NCI-H510A treated with DMSO at 0.1 percent for 48 hours (cell line): ENCODE measurements at places on chromosomes 2 and 18.

GRCh38 chr2:1692342-1692741 is 52.0 kb downstream of the PXDN start:
- DNase-seq: no peak

GRCh38 chr2:233029321-233029720 is 3.2 kb upstream of the NEU2 start:
- no peak for DNase-seq

DNA sequence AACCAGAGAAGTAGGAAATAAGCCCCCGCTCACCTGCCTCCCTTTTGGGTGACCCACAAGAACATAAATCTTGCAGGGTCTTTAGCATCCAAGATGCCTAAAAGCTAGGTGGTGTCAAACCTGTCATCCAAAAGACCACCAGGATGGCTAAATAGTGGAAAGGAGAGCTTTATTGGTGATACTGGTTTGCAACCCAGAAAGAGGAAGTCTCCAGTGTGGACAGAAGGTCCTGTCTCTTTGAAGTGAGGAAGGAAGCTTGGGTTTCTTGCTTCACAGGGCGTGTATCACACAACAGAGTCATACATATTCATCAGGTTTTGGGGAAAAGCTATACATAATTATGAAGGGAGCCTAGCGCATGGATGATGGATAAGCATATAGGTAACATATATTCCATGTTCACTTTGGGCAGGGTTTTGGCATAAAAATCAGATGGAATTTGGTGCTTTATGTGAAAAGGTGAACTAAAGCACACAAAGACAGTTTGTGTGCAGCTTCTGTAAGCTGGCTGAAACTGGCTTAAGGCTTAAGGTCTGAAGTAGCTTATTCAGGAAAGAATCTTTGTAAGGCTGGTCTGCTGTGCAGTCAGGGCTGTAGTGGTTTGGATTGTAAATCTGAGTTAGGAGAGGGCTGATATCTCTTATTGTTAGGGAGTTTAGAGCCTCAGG is 102.2 kb upstream of the MSH2 start:
- DNase-seq: no peak

GRCh38 chr2:135798762-135799161 is 38.2 kb downstream of the LCT start:
- no peak for DNase-seq

DNA sequence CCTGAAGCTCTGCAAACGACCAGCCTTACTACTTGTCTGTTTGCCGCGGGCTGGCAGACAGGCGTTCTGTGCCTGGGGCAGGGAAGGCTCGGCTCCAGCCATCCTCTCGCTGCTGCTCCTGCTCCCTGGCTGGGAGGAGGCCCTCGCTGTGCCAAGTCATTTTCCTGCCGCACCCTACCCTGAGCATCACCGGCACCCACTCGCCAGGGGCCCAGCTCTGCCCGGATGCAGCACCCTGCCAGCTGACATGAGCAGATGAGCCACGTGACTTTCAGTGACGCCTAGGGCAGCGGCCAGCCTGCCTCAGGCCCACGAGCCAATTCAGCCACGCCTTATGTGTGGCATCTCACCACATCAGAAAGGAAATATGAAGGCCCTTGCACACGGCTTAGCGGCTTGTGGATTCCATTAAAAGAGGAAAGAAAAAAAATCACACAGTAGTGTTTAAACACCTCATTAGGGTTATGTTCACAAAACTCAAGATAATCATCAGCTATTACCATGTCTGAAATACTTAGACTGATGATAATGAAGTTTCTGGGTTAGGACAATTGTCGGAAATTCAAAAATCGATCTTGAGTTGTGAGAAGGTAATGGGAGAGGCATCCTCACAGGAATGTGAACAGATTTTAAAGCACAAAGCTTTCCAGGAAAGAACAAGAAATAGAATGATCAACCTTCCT is 250.5 kb downstream of the TWIST2 start:
- DNase-seq: no peak

DNA sequence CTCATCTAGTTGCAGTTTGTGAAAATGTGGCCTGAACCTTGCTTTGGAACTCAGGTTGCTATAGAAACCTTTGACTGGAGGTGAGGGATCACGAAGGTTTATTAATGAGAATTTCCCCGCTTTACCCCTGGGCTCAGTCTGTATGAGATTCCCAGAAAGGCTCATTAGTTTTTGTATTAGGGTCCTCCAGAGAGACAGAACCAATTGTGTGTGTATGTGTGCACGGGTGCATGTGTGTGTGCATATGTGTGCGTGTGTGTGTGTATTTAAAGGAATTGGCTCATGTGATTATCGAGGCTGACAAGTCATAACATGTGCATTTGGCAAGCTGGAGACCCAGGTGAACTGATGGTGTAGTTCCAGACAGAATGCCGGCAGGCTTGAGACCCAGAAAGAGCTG is 113.8 kb upstream of the DLX2 start:
- no peak for DNase-seq

- no peak for DNase-seq
Observed at GRCh38 chr2:68223419-68223818, 28.9 kb downstream of the PPP3R1 start.

GRCh38 chr2:221465776-221466175 is 106.3 kb downstream of the EPHA4 start:
- DNase-seq: no peak
